ENCODE measurements at places on chromosomes 4 and X.

DNA sequence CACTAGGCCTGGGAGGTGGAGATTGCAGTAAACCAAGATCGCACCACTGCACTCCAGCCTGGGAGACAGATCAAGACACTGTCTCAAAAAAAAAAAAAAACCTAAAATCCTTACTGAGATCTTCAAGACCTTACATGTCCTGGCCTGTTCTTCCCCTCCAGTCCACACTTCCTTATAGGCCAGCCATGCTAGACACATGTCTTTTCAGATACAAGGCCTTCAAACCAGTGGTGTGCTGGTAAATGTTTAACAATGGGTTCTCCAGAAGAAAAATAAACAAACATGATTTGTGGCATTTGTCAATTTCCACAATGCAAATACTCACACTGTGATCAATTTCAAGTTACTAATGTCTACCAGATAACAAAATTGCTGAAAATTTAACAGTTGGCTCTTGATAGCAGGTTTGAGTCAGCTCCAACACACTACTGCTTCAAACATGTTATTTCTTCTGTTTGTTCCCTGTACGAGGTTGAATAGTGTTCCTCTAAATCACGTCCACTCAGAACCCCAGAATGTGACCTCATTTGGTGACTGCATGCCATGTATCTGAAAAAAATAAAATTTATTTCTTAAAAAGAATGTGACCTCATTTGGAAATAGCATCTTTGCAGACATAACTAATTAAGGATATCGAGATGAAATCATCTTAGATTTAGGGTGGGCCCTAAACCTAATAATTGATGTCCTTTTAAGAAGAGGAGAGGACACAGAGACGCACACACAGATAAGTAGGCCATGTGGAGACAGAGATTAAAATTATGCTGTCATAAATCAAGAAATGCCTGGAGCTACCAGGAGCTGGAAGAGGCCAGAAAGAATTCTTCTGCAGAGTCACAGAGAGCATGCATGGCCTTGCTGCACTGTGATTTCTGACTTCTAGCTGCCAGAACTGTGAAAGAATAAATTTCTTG is 144.4 kb downstream of the ZNF674 start:
- DNase-seq, result no peak

GRCh38 chr4:23166407-23166806 is 473.7 kb downstream of the GBA3 start:
- DNase-seq, result no peak

DNA sequence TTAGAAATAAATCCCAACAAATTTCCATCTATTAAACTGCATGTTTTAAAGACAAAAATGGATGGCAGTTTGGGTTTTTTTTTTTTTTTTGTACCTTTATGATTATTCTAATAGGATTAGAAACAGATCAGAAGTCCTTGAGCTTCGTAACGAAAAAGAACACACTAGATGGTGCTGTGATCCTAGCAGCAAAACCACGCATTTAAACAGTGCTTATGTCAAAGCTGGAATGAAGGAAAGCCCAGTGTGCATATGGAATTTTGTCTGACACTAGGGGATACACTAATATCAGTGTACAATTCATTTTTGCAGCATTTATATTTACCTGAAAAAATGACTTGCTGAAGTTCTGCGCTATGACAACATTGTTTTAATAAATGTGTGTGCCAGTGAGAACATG is 229.1 kb downstream of the VEGFC start:
- DNase-seq, result no peak

DNA sequence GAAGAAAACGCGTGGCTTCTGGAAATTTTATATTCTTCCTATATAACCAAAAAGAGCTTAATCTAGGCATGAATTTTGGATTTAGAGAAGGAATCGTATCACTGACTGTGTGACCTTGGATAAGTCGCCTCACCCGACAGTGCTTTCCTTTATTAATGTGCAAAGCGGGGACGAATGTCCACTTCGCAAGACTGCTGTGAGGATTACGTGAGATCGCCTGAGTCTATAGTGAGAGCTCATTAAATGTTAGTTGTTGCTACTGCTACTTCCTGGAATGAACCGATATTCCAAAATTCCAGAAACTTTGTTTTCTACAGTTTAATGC is 448 bp upstream of the TBC1D8B start:
- DNase-seq, result no peak

- DNase-seq, result no peak
Observed at GRCh38 chrX:39337451-39337850, 536.2 kb downstream of the MID1IP1 start.
